ENCODE measurements at places on chromosomes 6 and 20.
A peak's percentile ranks its signal among the peaks of the same experiment; 100 is the strongest.

- no peak for DNase-seq
Measured at GRCh38 chr20:25037288-25038102, 20.4 kb downstream of the ACSS1 start.

- no peak for DNase-seq
Measured at GRCh38 chr6:819122-819521, 126.2 kb upstream of the EXOC2 start.

- peak; percentile 85 for DNase-seq
Measured at GRCh38 chr20:48523191-48523995, 304.4 kb downstream of the PREX1 start.

- no peak for DNase-seq
Measured at GRCh38 chr6:158564243-158565121, 4.6 kb downstream of the TMEM181 start.

GRCh38 chr6:96420294-96420693 is 101.3 kb upstream of the UFL1 start:
- DNase-seq, result peak; percentile 66

All from islet precursor cell (in vitro differentiated cells).